ENCODE measurements at places on chromosomes 6 and 20. TPM values are rescaled to one million over a fixed set of nuclear protein-coding genes. Genes with fewer than 3 reads are reported as not detected.

Gene CST2
- total RNA-seq = 7.0 TPM

Gene TEAD3
- total RNA-seq = 23.8 TPM

Gene GNRH2
- total RNA-seq = 0.27 TPM

Gene NOX3
- total RNA-seq = not detected

Gene C6orf120
- total RNA-seq = 42.9 TPM

Gene IMPG1
- total RNA-seq = not detected

Gene CST5
- total RNA-seq = 0.34 TPM

Gene COL20A1
- not detected for total RNA-seq

Gene STMN3
- total RNA-seq = 41.1 TPM

DNA sequence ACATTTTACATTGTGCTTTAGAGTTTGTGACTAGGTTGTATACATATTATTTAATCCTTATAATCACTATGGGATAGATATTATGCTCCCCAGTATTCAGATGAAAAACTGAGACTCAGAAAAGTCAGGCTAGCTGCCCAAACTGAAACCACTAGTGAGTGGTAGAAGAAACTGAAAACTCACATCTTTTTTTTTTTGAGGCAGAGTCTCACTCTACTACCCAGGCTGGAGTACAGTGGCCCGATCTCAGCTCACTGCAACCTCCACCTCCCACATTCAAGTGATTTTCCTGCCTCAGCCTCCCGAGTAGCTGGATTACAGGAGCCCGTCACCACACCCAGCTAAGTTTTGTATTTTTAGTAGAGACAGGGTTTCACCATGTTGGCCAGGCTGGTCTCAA, 22.2 kb downstream of the RNF24 start:
- DNase-seq = no peak

- DNase-seq = no peak
Measured at GRCh38 chr6:82030761-82031503, 216.6 kb downstream of the IBTK start.

GRCh38 chr6:12182676-12183075, 107.5 kb upstream of the EDN1 start:
- peak; percentile 2 for DNase-seq

DNA sequence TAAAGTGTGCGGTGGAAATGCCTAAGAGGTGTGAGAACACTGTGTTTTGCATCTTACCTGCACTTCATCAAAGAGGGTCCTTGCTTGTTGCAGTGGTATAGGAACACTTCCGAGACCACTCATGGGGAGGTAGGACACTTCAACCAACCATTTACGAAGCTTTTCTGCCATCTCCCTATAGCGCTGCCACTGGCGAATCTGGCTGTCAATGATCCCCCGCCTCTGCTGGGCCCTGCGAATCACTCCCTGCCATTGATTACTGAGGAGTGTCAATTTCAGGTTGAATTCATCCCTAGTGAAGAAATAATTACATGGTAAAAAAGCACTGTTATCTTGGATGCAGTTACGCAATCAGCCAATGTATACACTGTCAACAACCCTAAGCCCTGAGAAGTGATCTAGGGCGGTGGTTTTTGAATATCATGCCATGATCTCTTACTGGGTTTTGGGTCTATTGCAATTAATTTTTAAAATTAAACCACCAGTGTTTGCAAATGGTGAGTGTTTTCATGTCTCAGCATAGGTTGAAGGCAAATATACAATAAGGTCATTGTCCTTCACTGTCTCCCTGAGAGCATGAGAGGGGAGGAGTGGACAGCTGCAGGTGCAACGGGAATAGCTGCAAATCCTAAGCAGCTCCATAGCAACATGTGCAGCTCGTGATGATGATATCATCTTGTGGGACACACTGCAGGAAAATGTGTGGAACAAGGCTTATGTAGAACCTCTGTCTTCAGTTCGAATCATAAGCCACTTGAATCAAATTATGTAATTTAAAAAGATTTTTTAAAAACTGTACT, 400.6 kb downstream of the ESR1 start:
- DNase-seq = no peak

GRCh38 chr6:13098006-13098405, 230.3 kb downstream of the TBC1D7 start:
- DNase-seq = no peak

DNA sequence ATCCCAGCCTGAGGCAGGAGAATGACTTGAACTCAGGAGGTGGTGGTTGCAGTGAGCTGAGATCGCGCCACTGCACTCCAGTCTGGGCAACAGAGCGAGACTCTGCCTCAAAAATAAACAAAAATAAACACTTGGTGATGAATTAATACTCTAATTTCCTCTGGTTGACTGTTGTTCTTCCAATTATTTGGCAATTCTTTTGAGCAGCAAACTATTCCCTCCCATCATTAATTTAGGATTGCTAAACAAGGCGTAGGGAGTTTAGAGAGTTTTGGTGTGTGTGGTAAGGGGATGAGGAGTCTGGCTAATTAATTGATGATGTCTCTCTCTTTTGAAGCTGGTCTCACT, 2.7 kb upstream of the ID1 start:
- no peak for DNase-seq

DNA sequence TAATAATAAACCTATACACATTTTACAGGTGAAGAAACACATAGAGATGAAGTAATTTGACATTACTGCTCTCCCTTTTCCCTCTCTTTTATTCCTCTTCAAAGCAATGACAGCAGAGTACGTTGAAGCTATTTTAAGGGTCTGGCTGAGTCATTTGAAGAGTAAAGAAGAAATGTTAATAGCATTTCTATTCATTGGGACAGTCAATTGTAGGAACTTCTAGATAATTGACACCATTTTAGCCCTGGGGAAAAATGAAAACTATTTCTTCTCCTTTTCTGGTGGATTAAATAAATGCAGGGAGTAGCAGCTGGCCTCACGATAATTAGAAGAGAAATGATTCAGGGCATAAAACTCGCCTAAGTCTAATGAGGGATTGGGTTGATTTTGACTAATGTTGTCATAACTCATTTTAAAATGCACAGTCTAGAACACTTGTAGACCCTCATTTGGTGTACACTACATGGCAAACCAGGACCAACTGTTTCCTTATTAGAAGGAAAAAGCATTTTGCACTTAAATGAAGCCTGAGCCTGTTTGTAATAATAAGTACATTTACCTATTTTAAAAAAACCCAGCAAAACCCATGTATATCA, 48.1 kb downstream of the RIPOR2 start:
- no peak for DNase-seq

GRCh38 chr6:89928604-89929003, 34.3 kb downstream of the GJA10 start:
- no peak for DNase-seq

- DNase-seq = no peak
Measured at GRCh38 chr20:48007351-48007750, 222.1 kb upstream of the SULF2 start.

- no peak for DNase-seq
Measured at GRCh38 chr6:136471372-136471771, 78.8 kb downstream of the MAP7 start.

DNA sequence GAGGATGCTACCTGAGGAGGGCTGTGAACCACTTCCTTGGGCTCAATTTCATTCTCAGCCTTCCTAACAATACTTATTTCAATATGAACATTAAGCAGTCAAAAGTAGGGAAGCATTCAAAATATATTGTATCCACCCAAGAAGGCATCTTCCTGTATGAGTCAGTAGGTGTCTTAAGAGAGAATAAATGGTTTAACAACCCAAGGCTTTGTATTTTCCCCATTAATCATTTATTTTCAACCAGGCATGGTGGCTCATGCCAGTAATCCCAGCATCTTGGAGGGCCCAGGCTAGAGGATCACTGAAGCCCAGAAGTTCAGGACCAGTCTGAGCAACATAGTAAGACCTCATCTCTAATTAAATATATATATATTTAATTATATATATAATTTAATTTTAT, 74.5 kb upstream of the MARCKS start:
- DNase-seq = no peak

DNA sequence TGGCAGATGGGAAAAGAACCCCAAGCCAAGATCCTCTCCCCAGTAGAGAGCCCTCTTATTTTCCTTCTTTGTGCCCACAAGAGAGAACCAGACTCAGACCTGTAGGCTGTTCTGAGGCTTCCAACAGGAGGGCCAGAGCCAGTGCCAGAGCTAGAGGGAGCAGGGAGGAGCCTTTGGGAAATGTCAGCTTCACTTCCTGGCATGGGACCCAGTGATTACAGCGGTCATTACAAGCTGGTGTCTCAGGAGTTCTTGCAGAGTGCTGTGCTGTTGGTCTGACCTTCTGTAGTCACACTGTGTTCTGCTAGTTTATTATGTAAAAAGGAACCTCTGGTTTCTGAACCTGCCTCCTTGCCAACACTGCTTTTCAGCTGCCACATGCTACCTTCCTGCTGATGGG, 38.9 kb downstream of the STK35 start:
- DNase-seq = no peak

GRCh38 chr6:6749702-6750491, 161.4 kb downstream of the LY86 start:
- DNase-seq = peak; percentile 34

DNA sequence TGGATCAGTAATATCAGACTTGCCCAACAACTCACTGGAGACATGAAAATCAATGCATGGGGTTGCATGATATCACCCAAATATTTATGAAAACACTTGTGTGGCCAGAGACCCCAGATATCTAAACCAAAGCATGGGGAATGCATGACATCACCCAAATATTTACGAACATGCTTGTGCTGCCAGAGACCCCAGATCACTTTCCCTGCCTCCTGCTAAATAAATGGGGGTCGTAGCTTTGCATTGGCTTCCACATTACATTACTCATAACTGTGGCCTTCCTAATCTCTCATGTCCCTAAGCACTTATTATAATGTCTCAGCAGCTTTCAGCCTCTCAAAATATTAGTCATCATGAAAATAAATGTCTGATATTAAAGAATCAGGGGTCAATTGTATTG, 838.0 kb upstream of the DEFB115 start:
- no peak for DNase-seq
